Hepatocyte (in vitro differentiated cells): ENCODE measurements at places on chromosomes 4 and X. TPM values are rescaled to one million over a fixed set of nuclear protein-coding genes. Genes with fewer than 3 reads are reported as not detected.

Gene CDKL2
- total RNA-seq: 0.20 and 0.83 TPM in 2 replicates

Gene CYSLTR1
- total RNA-seq: 0.43 and 0.44 TPM in 2 replicates

Gene SPANXN3
- 0.52 and 0.60 TPM in 2 replicates for total RNA-seq

Gene SSX4
- total RNA-seq: not detected in 2 replicates

Gene TRIM75
- 0.17 TPM in 1 of 2 replicates, not detected in the other for total RNA-seq

- no peak overlapping the region for H3K27ac ChIP-seq
- no peaks in the 10 kb centered on the region for H3K27me3 ChIP-seq
- no peaks in the 10 kb centered on the region for H3K36me3 ChIP-seq
- DNase-seq: no peak
- no peak overlapping the region for H3K4me3 ChIP-seq
Observed at GRCh38 chrX:132375941-132376340, 112.9 kb downstream of the MBNL3 start.

DNA sequence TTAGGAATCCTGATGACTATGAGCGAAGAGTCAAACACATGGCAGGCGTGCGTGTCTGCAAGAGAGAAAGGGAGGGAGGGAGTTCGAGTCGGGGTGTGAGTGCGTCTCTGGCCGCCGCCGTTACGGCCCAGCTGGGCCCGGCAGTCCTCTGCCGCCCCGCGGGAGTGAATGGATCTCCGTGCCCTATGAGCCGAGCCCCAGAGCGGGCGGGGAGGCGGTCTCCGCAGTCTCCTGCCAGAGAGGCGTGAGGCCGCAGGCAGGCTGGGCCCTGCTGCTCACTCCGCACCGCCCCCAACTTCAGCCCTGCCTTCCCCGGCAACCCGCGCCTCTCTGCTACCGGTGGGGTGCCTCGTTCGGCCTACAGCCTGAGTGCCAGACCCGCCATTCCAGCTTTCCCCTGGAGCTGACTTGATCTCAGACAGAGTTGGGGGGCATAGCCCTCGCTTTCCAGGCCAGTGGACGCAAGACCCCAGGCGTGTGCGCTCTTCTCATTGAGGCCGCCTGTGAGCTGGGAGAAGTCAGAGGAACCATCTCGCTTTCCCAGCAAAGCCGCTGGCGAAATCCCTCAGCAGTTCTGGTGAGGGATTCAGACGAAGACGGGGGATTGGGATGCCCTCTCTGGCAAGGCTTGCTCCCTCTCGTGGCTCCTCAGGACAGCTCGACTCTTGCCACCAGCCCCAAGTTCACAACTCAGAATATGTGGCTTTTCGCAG is 1.4 kb downstream of the SLC16A2 start:
- H3K27me3 ChIP-seq: no peaks in the 10 kb centered on the region
- DNase-seq: peak; percentile 74

DNA sequence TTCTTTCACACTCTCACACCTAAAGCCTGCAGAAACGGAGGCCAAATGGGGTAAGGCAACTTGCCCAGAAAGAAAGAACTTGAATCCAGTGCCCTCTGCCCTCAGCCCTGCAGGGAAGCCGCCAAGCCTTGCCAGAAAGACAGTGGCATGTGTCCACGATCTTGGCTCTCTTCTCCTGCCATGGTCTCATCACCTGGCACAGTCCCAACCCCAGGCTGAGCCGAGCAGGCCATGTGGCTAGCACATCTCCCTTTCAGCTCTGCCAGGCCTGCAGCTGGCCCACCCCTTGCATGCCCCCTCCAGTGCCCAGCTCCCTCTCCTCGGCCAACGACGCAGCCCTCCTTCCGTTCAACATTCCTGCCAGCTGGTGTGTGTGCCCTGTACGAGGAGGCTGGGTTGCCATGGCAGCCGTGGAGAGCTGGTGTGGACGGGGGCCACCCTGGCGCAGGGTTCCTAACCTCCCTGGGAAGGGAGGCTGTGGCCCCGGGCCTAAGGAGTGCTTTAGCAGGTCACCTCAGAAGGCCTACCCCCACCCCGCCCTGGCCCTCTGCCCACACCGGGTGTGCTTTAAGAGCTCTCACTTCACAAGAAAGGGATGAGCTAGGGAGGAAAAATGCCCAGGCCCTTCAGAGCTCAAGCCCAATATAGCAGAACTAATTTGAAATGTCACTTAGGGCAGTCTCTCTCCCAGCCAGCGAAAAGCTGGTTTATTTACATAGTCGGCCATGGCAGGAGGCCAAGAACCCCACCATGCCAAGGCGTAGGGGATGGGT is 73.0 kb upstream of the PJA1 start:
- H3K4me3 ChIP-seq: no peak overlapping the region
- no peaks in the 10 kb centered on the region for H3K4me1 ChIP-seq

DNA sequence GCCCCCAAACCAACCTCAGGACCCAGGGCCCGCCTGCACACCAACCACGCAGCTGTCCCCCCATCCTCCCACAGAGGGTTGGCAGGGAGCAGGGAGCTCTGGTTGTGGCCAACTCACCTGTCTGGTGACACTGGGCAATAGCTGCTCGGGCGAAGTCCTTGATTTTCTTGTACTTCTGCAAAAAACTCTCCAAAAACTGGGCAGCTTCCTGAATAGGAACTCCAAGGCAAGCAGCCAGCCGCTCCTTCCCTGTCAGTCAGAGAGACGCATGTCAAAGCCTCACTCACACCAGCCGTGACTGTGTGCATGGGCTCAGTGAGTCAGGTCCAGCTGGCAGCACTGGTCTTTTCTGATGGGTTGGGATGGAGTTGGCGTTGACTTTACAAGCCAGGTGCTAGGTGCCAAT is 26.4 kb downstream of the NAT8L start:
- no peak overlapping the region for H3K4me3 ChIP-seq
- H3K36me3 ChIP-seq: no peaks in the 10 kb centered on the region
- H3K27me3 ChIP-seq: no peaks in the 10 kb centered on the region
- H3K27ac ChIP-seq: no peak overlapping the region

GRCh38 chr4:15781427-15782095 is 3.4 kb downstream of the CD38 start:
- no peaks in the 10 kb centered on the region for H3K36me3 ChIP-seq
- H3K27ac ChIP-seq: no peak overlapping the region
- peaks cover 50% of the 10 kb centered on the region for H3K27me3 ChIP-seq
